Stimulated activated CD8-positive, alpha-beta memory T cell treated with anti-CD3 and anti-CD28 coated beads, Interleukin-2, amount 100 ng/mL, for 1 hour (primary cell): ENCODE measurements at places on chromosomes 7 and 10.

GRCh38 chr7:100884736-100885439 is 4.6 kb downstream of the UFSP1 start:
- no peak for DNase-seq

- no peak for DNase-seq
Measured at GRCh38 chr10:57716884-57717283, 550.8 kb downstream of the IPMK start.

DNA sequence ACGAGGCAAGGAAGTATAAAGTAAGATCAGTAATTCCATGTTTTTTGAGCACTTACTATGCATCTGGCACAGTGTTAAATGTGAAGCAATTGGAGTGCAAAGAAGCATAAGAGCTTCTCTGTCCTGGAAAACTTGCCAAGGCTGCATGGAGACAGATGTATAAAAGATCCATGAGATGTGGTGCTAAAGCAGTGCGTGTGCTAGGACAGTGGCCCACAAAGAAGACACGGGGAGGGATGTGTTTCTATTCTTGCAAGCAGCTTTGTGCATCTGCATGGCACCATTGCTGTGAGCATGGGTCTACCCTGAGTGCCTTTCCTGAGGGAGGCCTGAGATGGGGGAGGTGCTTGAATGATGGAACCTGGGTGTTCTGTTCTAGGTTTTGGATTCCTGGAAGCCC is 5.1 kb upstream of the CDHR3 start:
- no peak for DNase-seq

GRCh38 chr10:121138918-121139317 is 287.8 kb downstream of the WDR11 start:
- no peak for DNase-seq

- no peak for DNase-seq
Measured at GRCh38 chr7:40749877-40750276, 615.1 kb downstream of the SUGCT start.

DNA sequence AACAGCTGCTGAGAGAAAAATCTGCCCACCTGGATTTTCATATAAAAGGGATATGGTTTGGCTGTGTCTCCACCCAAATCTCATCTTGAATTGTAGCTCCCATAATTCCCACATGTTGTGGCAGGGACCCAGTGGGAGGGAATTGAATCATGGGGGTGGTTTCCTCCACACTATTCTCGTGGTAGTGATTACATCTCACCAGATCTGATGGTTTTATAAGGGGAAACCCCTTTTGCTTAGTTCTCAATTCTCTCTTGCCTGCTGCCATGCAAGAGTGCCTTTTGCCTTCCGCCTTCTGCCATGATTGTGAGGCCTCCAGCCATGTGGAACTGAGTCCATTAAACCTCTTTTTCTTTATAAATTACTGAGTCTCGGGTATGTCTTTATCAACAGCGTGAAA is 20.8 kb upstream of the MKI67 start:
- DNase-seq = no peak

DNA sequence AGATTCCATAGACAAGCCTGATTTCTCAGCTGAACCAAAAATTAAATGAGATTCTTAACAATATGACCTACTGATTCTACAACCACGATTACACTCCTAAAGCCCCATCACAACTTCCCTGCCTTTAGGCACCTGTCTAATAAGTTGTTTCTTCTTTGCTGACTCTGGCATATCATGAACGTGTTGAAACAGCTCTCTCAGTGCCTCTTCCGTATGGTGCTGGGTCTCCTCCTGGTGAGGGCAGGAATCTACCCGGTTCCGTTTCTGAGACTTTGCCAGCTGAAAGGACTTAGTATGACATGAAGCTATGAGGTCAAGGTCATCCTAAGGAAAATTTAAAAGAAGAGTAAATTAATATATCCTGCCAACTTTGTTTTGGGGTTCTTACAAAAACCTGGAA is 48.6 kb downstream of the ARHGAP19 start:
- no peak for DNase-seq
